OCI-LY7 (cell line): ENCODE measurements at places on chromosomes 5 and 9. TPM values are rescaled to one million over a fixed set of nuclear protein-coding genes. Genes with fewer than 3 reads are reported as not detected.

- DNase-seq, result no peak
Observed at GRCh38 chr9:110298043-110298605, 39.5 kb downstream of the TXNDC8 start.

GRCh38 chr5:150409638-150410523 is 2.8 kb downstream of the CD74 start:
- peak; percentile 84 for DNase-seq

DNA sequence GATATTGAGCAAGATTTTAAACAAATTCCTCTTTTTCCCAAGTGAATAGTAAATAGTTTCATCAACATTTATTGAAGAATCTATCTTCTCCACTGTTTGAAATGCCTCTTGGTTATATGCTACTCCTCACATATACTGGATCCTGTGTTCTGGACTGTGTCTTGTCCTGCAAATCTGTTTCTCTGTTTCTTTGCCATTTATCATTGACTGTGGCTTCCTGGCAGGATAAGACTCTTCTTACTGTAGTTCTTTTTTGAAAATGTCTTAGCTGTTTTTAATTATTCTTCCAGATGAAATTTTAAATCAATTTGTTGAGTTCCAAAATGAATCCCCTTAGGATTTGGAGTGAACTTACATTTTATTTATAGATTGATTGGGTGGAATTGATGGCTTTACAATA is 27.8 kb downstream of the RALGPS1 start:
- no peak for DNase-seq

DNA sequence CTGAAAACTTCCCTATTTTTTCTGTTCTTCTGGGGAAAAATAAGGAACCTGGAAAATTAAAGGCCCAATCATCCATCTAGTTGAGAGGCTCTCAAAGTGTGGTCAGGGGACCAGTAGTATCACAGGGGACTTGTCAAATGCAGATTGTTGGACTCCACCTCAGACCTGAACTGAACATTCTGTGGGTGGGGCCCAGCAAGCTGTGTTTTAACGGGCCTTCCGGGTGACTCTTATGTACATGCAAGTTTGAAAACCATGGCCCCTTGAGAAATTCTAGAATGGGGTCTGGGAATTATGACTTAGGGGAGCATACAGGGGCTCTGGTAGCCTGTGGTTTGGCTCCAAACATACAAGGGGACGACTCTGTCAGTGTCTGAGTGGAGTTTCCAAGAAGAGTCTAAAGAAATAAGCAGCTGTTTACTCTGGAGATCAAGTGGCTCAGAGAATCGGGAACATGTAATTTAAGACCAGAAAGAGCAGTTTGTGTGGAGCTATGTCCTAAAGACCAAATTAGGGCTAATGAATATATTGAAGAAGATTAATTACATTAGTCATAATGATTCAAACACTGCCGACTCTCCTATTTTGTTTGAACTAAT is 177.4 kb downstream of the SLC28A3 start:
- no peak for DNase-seq

DNA sequence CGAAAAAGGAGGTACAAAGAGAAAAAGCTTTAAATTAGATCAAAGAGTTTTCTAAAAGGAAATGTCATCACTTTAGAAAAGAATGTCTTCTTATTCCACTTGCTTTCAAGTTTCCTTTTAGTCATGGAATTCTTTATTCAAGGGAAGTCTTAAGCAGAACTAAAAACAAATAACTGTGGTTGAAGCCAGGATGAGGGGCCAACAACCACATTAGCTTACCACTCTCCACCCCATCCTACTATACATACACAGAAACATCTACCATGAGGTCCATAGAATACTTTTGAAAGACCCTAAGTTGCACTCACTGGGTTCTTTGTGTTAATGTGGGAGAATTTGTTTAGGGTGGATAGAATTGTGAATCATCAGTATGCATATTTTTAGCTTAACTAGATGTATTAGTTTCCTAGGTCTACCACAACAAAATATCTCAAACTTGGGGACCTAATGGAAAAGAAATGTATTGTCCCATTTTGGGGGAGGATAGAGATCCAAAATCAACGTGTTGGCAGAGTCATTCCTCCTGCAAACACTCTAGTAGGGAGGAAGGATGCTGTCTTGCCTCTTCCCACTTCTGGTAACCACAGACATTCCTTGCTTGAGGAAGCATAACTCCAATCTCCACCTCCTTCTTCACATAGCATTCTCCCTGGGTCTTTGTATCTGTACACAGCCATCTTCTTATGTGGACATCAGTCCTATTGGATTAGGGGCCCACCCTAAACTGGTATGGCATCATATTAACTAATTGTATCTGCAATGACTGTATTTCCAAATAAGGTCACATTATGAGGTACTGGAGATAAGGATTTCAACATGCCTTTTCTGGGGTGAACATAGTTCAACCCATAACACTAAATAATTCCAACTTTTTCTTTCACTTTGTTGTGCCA is 239.4 kb downstream of the LURAP1L start:
- no peak for DNase-seq

DNA sequence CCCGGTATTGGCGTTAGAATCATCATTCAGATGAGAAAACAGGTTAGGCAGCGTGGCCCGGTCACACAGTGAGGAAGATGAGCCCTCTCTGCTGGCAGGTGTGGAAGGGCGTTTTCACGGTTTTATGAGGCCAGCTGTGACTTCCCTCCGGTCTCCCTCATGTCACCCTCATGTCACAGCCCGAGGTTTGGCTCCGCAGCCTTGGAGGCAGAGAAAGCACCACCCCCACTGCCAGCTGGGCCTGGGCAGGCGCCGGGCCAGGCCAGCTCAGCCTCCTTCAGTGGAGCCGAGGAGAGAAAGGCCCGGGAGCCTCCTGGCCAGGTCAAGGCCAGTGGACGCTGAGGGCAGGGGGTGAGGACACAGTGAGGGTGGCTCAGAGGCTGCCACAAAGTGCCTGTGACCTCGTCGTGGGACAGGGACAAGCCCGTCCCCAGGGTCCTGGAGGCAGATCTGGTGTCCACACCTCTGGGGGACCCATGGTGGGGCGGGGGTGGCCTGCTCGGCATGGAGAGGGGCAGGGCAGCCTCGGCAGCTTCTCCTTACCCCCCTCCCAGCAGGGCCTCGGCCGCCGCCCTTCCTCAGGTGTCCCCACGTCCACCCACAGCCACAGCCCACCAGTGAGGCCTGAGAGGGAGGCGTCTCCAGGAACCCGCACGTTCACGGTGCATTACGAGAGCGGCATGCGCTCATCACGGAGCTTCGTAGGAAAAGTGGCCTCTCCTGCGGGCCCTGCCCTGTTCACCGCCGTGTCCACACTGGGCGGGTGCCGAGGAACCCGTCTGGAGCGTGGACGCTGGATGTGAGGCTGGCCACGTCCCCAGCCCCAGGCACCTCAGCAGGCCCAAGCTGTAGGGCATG is 32.2 kb downstream of the EXD3 start:
- DNase-seq, result no peak

- DNase-seq, result no peak
Observed at GRCh38 chr5:71932655-71933338, 174.5 kb upstream of the MAP1B start.

- no peak for DNase-seq
Observed at GRCh38 chr5:168123631-168124528, 167.6 kb upstream of the WWC1 start.

DNA sequence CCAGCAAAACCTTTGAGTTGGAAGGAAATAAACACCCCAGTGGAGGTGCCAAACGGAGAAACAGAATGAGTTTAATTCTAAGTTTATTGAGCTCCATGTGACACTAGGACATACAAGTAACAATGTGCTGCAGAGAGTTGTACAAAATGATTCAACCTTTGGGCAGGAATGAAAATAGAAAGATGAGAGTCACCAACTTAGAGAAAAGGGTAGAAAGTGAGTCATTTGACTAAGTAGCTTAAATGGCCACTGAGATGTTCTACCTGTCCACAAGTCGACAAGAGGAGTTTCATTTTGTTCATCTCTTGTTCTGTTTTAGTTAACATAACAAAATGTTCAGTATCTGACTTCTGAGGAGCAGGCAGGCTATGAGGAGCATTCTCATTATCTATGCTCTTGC is 284.7 kb downstream of the NR2F1-AS1 start:
- DNase-seq, result no peak

DNA sequence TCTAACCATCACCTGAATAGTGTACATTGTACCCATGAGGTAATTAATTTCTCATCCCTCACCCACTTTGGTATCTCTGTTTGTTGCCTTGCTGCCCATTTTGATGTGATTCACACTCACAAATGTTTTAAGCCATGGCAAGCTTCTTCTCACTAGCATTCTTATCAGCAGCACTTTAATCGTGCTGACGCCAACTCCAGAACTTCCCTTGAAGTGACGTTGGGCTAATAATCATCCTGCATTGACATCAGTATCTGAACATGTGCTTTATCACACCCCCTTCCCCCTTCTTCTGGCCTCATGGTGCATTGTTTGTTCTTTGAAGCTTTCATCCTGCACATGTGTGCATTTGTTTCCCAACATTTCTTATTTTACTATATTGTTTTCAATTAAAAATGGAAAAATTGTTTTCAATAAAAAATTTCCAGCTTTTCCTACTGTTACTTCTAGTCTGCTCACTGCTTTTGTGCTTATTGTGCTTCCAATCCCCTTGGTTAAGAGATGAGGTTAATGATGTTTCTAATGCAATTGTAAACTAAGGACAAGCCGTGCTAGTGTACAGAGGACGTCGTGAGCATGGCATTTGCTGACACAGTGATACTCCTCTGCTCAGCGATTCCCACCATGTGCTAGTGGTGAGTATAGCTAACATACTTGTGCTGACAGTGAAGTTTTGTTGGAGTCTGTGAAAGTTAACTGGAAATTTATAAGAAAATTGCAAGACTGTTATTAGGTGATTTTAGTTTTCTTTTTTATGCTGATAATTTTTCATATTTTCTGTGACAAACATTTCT is 238.5 kb downstream of the KDM4C start:
- DNase-seq, result no peak

Gene ABLIM3
- not detected in 2 replicates for total RNA-seq

DNA sequence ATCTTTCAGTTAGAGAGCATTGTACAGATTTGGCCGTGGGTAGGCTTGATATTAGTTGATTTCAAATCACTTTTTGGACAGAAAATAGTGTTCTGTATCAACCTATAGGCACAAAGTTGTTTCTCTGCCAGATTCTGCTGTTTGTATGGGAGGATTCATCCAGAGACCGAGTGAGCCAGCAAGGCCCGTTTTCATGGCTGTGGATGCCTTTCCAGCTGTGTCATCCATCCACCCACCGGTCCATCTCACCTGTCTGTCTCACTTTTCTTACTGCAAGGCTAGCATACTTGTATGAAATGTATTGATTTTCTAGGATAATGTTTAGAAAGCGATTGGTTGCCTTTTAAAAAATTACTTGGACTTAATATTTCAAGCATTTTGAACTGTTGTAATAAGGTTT is 34.4 kb downstream of the ICE1 start:
- no peak for DNase-seq

- DNase-seq, result no peak
Observed at GRCh38 chr5:176178789-176179188, 59.4 kb upstream of the SIMC1 start.

DNA sequence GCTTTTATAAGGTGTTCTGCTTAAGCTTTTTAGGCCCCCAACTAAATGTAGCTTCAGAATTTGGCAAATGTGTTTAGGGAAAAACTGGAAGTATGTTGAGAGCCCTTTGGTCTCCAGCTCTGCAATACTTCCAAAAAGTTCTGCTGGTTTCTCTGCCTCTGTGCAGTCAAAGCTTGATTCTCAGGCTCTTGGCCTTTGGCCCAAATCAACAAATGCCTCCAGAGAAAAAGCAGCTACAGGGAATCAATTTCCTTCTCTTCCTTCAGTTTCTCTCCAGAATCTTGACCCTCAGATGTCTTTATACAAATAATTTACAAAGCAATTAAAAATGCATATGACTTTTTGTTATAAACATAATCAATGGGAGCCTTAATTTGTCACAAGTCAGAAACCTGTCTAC is 235.7 kb downstream of the COMMD10 start:
- no peak for DNase-seq

DNA sequence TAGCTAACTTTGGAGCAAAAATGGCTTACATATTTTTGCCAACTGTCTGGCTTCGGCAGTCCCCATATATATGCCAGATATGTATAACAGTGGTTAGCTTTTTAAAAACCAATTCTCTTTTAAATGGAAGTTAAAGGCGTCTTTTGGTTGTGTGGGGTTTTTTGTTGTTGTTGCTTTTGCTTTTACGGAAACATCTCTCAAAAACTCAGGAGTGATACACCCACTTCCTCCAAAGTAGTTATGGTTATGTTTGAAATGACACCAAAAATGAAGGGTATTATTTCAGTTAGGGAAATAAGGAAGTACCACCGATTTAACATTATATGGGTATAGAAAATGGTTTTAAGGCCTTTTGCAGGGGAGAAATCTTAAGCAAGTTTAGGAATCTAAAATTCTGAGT is 2.3 kb downstream of the CNOT8 start:
- DNase-seq, result peak; percentile 5

DNA sequence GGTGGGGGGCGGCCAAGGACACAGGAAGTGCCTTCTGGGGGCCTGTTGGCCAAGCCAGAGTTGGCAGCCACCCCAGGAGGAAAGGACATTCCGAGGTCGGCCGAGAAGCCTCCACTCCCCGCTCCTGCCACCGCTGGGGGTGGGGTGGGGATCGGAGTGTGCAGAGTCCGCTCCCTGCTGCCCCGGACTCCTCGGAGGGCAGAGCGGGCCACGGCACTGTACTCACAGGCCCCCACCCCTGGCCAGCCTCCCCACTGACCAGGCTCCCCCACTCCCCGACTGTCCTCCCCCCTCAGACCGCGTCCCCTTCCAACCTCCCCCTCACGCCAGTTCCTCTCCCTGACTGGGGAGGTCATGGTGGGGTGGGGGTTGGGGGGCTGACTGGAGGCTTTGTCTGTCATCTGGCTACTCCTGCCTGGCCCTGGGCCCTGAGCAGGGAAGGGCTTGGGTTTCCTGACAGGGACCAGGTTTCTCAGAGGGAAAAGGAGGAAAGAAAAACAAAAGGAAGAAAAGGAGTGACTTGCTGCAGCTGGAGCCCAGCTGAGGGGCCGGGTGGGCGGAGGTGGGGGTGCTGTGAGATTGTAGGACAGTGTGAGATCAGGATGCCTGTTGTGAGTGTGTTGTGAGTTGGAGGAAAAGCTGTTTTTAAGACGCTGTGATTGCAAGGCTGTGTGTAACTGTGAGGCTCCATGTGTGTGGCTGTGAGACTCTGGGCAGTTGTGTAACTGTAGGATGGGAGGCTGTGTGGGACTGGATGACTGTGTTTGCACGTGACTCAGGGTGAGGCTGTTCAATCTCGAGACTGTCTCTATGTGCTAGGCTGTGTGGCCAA is 29.7 kb downstream of the CNTFR start:
- DNase-seq, result no peak

GRCh38 chr5:2227433-2227832 is 344.7 kb upstream of the IRX4 start:
- DNase-seq, result no peak

GRCh38 chr5:105754056-105754455 is 1916.7 kb downstream of the EFNA5 start:
- no peak for DNase-seq

GRCh38 chr5:6585168-6585567 is 47.7 kb downstream of the NSUN2 start:
- DNase-seq, result no peak

DNA sequence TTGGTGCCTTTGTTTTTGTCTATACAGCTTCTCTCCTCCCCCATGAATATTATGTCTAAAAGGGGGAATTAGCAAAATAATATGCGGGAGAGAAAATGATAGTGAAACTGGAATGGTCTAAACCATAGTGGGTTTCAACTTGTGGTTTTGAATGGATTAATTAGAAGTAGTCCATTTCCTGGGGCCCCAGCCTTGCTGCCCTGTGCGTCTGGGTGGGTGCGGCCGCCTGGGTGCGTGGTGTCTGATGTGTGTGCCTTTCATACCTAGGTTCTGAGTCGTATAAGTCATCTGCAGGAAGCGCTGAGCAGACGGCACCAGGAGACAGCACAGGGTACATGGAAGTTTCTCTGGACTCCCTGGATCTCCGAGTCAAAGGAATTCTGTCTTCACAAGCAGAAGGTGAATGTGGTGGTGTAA is 120.0 kb upstream of the CACNA1B start:
- DNase-seq, result no peak

Gene PTGDS
- not detected in 2 replicates for total RNA-seq
